ENCODE measurements at places on chromosomes 1 and 21.

- no peak for DNase-seq
Measured at GRCh38 chr1:186094172-186094571, 280.9 kb downstream of the TPR start.

GRCh38 chr1:17654519-17654918 lies 100.6 kb upstream of the ACTL8 start:
- DNase-seq: no peak

GRCh38 chr1:164754088-164754600 lies 195.2 kb downstream of the PBX1 start:
- no peak for DNase-seq

DNA sequence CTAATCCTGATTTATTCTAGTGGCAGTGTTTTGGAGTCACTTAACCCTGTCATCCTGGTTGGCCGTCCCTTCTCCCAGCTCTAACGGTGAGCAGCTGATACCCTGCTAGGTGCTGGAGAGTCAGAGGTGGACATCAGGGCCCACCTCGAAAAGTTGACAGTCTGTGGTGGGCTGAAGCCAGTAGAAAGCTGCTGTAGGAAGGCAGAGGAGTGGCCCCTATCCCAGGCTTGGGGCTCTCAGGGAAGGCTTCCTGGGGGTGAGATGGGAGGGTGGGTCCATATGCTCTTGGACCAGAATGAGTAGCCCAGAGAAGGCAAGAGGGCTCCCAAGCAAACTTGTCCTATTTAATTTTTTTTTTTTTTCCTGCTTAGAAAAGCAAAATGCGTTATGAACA lies 475 bp upstream of the RPL5 start:
- no peak for DNase-seq

GRCh38 chr1:65083263-65083896 lies 64.6 kb upstream of the AK4 start:
- no peak for DNase-seq

- no peak for DNase-seq
Measured at GRCh38 chr1:100482167-100482566, 55.8 kb upstream of the GPR88 start.

GRCh38 chr1:25549273-25550154 lies 6.1 kb downstream of the LDLRAP1 start:
- peak; percentile 72 for DNase-seq

DNA sequence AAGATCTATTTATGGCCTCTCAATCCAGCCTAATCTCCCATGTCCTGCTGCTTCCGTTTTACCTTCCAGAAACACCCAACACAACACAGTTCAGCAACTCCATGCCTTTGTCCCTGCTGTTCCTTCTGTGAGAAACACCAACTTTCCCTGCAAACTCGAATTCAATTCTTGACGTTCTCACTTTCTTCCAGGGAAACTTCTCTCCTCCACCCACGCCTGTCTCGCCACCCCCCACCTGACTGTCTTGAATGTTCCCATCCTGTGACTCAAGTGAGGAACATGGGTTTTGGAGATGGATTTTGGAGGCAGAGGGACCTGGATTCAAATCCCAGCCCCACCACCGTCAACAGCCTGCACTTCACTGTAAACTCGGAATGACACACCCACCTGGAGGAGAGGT lies 44.8 kb downstream of the GRHL3 start:
- DNase-seq: no peak
